Femur (tissue), 1 donor: ENCODE measurements at places on chromosomes 11 and 22.

- no peak for DNase-seq
Observed at GRCh38 chr11:94757037-94757735, 11.0 kb upstream of the AMOTL1 start.

DNA sequence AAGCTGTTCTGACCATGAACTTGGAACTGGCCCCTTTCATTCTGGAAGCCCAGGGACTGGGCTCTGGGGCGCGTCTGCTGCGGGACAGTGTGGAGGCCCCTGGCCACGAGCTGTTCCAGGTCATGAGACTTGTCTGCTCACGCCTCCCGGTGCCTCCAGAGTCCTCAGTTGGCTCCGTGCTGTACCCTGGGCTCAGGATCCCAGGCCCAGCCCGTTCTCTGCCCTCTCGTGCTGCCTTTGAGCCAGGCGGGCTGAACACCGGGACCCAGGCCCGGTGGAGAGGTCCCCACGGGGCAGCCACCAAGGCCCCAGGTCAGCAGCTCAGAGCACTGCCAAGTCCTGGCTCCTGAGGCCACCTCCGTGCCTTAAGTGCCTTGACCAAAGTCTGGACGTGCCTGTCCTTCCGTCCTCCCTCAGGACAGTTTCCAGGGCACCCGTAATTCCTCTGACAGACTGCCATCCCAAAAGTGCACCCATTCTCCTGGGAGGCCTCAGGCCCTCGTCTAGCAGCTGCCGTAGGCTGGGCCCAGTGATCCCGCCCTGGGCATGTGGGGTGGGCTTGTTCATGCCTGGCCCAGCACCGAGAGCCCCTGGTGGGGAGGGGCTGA lies 36.3 kb upstream of the PPARA start:
- no peak for DNase-seq

- DNase-seq: no peak
Observed at GRCh38 chr11:115564851-115565250, 60.6 kb upstream of the CADM1 start.

- no peak for DNase-seq
Observed at GRCh38 chr22:46450931-46451561, 86.4 kb downstream of the CELSR1 start.

DNA sequence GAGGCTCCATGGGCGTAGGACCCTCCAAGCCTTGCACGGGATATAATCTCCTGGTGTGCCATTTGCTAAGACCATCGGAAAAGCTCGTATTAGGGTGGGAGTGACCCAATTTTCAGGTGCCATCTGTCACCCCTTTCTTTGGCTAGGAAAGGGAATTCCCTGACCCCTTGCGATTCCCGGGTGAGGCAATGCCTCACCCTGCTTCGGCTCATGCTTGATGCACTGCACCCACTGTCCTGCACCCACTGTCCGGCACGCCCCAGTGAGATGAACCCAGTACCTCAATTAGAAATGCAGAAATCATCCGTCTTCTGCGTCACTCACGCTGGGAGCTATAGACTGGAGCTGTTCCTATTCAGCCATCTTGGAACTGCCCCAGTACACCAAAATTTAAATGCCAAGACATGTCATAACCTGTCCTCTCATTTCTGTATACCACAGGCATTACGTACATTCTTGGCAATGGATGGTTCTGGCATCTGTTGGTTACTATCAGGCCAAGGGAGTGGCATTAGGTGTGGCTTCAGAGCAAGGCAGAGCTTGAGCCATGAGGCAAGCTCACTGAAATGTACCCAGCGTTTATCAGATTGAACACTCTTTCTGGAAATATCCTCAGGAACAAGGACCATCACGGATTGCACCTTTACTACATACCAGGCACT lies 95.4 kb upstream of the GALNT18 start:
- no peak for DNase-seq

GRCh38 chr11:104151404-104152204 lies 12.3 kb downstream of the PDGFD start:
- DNase-seq: no peak

DNA sequence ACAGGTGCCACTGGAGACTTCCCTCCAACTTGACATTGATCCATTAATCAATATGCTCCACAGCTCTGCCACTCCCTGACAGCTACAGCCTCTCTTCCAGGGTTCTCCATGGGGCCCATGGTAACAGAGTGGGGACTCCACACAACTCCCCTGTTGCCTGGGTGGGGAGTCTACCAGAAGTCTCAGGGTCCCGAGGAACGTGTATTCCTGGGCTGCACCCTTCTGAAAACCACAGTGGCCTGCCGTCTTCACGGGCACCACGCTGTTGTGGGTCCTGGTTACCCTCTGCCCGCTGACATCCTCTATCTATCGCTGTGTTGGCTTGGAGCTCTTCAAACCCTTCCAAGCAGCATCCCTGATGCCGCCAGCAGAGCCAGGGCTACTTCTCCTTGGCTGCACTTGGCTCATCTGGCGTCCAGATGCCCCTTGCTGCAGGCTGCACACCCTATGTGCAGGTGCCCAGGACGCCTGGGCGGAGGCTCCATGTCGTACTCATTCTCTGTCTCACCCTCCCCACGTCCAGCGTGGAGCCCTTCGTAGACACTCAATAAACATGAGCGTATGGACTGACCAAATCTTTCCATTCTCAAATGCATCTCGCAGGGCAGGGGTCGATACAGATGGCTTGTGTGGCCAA lies 1341.8 kb downstream of the TBC1D22A start:
- no peak for DNase-seq

GRCh38 chr22:19730198-19730597 lies 6.9 kb downstream of the GP1BB start:
- no peak for DNase-seq

GRCh38 chr11:17489751-17490150 lies 13.1 kb upstream of the ABCC8 start:
- peak; percentile 43 for DNase-seq

DNA sequence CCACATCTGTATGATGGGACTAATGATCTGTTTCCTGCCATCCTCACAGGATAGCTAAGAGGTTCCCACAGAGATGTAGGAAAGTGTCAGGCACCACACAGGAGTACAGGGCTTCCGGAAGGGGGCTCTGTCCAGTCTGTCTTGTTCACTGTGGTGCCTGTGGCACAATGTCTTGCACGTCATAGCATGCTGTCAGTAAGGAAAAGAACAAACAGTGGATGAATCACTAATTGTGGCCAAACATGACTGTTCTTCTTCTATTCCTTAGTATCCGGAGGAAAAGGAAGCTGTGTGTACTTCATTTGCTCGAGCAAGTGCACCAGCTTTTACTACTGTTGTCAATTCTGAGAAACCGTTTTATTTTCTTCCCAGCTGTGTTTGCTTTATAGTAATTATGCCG lies 73.4 kb upstream of the YWHAH start:
- no peak for DNase-seq

- DNase-seq: peak; percentile 49
Observed at GRCh38 chr22:49961601-49962011, 1.0 kb downstream of the PIM3 start.

GRCh38 chr11:71946144-71946571 lies 17.3 kb downstream of the RNF121 start:
- no peak for DNase-seq

- DNase-seq: no peak
Observed at GRCh38 chr11:114170226-114170625, 110.7 kb downstream of the ZBTB16 start.

GRCh38 chr11:46308631-46309419 lies 31.4 kb downstream of the CREB3L1 start:
- DNase-seq: peak; percentile 81

GRCh38 chr11:132126973-132127899 lies 756.8 kb downstream of the NTM start:
- DNase-seq: peak; percentile 87

GRCh38 chr22:38453996-38454352 lies 1.0 kb downstream of the KCNJ4 start:
- no peak for DNase-seq

- no peak for DNase-seq
Observed at GRCh38 chr11:92123540-92123939, 101.1 kb upstream of the FAT3 start.

- no peak for DNase-seq
Observed at GRCh38 chr22:34159491-34159890, 239.2 kb upstream of the LARGE1 start.

DNA sequence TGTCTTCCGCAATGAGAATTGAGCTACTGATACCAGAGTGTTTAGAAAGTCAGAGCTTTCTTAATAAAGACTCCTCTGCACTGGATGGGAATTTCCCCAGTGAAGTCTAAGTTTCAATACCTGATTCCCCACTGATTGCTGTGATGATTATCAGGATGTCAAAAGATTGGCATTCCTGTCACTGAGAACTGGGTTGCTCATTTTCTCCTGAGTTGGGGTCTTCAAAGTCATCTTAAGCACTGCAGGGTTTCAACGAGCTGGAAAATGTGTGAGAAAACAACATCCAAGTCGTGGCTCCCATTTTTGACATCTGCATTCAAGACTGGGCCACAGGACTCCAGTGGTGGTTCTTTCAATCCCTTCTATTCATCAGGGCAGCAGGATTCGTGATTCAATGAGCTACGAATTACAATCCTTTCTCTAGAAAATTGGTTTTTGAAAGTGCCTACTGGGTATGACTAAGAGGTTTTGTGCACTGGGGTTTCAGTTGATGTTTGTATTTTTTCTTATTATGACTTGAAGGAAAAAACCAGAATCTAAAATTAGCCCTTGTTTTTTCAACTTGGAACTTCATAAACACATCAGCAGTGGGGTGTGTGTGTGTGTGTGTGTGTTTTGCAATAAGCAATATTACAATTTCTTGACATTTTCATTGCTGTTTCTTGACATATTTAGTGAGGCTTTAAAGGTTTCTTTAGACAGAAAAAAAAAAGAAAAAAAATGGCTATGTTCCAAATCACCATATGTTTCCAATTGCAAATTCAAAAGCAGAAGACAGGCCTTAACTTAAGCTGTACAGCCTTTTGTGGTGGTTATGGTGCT lies 233.0 kb downstream of the FAM76B start:
- DNase-seq: no peak

- DNase-seq: no peak
Observed at GRCh38 chr11:128734103-128734831, 40.4 kb downstream of the FLI1 start.

DNA sequence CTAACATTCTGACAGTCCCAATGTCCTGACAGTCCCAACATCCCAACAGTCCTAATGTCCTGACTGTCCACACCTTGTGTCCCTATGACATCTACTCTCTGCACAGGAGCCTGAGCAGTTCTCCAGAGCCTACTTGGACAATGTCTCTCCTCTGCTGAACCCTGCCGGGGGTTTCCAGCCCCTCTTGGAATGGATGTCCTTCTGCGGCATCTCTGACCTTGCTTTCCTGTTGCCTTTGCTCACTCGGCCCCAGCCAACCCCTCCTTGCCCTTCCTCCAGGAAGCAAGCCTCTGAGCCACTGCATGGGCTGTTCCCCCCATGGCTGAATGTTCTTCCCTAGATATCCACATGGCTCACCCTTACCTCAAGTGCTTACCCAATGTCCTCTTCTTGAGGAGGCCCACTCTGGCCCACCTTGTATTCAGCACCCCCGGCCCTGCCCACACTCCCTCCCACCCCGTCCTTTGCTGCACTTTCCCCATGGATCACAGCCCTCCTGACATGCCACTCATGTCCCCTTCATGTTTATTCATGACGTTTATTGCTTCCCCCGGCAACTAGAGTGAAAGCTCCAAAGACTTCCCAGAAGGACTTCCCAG lies 59.5 kb downstream of the DHCR7 start:
- no peak for DNase-seq

DNA sequence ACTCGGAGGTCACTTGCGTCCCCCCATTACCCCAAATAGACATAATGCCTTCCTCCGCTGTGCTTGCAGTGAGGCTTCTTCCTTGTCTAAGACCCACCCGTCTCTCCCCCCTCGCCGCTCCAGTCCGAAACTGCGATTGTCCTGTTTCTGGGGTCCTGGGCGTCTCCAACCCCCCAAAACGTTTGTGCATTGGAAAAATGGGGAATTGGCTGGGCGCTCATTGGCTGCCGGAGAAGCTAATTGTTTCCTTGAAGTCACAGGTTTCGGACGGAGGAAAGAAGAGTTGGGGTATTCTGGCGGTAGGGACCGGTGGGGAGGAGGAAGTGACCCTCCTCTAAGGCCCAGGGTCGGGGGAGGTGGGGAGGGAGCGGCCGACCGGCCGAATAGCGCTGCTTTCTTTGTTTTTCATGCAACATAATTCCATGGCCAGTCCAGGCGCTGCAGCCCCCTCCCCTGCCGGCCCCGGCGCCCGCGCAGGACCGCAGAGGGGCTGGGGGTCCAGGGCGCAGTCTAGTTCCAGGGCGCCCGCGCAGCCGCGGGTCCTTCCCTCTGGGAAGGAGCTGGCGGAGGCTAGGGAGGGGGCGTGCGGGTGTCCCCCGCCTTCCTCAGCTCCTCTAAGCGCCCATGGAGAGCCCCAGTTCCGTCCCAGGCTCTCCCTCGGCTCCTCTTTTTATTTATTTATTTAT lies 12.7 kb upstream of the CPT1A start:
- DNase-seq: no peak

DNA sequence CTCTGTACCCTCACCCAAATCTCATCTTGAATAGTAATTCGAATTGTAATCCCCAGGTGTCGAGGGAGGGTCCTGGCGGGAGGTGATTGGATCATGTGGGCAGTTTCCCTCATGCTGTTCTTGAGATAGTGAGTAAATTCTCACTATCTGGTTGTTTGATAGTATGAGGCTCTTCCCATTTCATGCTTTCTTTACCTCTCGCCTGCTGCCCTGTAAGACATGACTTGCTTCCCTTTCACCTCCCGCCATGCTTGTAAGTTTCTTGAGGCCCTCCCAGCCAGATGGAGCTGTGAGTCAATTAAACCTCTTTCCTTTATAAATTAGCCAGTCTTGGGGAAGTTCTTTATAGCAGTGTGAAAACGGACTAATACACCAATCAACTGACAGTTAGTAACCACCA lies 60.1 kb downstream of the FAM76B start:
- no peak for DNase-seq

DNA sequence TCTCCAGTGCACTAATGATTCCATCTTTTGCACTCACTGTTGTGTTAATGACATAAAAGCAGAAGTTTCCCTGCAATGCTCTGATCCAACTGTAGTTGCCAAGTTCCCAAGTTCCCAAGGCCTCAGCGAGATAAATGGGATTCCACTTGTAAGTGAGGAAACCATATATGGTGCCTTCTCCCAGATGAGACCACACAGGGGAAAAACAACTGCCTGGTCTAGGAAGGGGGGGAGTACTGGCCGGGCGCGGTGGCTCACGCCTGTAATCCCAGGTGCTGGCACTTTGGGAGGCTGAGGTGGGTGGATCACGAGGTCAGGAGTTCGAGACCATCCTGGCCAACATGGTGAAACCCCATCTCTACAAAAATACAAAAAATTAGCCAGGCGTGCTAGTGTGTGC lies 23.3 kb upstream of the RELA start:
- DNase-seq: no peak

DNA sequence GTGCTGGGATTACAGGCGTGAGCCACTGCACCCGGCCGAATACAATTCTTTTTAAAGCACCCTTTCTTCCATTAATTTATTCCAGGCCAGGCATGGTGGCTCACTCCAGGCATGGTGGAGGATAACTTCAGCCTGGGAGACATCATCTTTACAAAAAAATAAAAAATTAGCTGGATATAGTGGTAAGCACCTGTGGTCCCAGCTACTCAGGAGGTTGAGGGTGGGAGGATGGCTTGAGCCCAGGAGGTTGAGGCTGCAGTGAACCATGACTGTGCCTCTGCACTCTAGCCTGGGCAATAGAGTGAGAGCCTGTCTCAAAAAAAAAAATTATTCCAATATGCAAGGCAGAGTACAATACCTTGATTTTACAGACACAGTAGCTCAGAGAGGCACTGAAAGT lies 11.4 kb downstream of the TAGLN start:
- DNase-seq: no peak

GRCh38 chr22:41403532-41404318 lies 22.0 kb downstream of the TEF start:
- peak; percentile 90 for DNase-seq

- no peak for DNase-seq
Observed at GRCh38 chr11:117997823-117998579, 11.8 kb downstream of the IL10RA start.

- DNase-seq: no peak
Observed at GRCh38 chr11:43736502-43737200, 56.1 kb downstream of the HSD17B12 start.
